ENCODE measurements at places on chromosomes 6 and 20.

DNA sequence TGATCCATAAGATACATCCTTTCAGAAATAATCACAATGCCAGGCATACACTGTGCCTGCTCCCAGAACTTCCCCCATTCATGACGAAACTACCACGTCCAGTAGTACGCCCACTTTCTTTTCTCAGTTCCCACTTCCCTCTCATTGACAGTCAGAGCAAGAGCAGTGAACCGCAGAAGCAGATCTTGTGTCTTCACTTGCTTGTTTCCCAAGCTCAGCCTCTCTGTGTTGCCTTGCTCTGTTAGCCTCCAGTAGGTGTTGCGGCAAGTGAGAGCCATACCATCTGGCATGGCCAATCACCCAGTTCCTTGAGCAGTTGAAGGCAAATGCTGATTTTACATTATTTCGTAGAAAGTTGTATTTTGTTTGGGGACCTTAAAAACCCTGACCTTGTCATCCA, 11.7 kb downstream of the UST start:
- DNase-seq: no peak

- peak; percentile 59 for DNase-seq
These were observed 1233.0 kb upstream of the EYS start for GRCh38 chr6:66940003-66940402.

- DNase-seq: no peak
These were observed 124.7 kb downstream of the TMEM242 start for GRCh38 chr6:157198425-157199279.

DNA sequence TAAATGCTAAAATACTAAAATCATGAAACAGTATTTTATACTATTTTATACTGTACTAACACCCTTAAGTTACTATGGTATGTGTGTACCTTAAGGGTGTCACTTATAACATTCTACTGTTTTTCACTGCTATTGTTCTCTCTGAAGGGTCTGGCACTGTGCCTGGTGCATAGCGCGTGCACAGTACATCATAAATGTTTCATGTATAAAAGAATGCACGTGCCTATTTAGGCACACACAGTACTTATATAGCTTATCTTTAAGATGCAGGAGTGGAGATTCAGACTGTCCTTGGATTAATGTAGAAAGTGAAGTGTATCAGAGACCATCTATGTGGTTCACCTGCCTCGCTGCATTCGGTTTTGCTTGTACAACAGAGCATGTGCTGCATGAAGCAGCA, 64.0 kb upstream of the SGK1 start:
- DNase-seq: no peak

GRCh38 chr6:90369024-90369519, 72.4 kb upstream of the BACH2 start:
- no peak for DNase-seq

DNA sequence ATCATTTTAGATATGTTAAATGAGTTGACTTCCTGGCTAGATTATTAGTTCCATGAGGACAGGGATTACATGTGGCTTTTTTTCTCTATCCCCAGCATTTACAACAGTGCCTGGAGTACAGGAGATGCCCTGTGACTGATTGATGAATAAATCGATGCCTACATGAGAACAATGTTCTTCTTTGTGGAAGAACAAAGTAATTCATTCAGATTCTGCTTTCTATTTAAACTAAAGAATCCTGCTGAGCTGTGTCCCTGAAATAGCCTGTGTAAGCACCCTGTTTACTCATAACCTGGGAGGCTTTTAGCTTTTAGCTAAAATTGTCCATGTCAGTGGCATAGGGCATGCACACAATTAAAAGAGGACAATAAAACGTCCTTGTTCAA, 125.1 kb upstream of the BTBD3 start:
- DNase-seq: no peak

DNA sequence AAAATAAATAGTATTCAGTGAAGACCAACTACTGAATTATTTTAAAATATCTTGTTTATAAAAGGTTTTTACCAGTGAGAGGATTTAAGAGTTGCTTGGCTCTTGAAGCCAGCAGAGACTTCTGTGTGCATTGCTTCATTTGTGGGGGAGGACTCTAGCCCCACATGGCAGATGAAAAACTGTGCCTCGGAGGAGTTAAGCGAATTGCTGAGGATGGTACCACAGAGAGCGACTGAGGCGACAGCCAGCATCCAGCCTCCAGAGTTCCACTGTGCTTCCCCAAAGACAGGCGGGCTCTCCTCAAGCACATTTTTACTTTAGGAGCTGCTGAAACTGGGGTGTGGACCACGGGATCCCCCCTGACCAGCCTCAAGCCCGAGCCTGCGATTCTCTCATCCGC, 80.7 kb downstream of the THBS2 start:
- DNase-seq: no peak

GRCh38 chr6:25481267-25481666, 170.7 kb upstream of the SCGN start:
- DNase-seq: peak; percentile 81

- DNase-seq: no peak
These were observed 152.2 kb downstream of the MAFB start for GRCh38 chr20:40536808-40537207.

DNA sequence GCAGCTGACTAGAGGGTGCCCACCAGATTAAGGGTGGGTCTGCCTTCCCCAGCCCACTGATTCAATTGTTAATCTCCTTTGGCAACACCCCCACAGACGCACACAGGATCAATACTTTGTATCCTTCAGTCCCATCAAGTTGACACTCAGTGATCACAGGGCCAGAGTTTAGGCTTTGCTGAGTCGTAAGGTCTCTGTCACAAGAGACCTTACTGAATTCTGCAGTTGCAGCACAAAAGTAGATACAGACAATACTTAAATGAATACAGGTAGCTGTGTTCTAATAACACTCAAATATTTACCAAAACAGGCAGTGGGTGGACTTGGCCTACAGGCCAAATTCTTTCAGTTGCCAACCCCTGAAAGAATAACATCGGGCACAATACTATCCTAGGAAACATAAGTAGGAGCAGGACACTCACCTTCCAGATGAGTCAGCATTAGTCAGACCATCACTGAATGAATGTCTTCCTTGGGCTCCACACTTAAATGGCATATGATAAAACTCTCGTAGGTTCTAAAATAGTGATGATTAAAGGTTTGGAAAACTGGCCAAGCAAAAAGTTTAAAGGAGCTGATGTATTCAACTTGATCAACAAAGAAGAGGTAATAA, 190.0 kb downstream of the UBE3D start:
- DNase-seq: no peak

- DNase-seq: peak; percentile 47
These were observed 16.5 kb downstream of the SNHG17 start for GRCh38 chr20:38418509-38419204.

DNA sequence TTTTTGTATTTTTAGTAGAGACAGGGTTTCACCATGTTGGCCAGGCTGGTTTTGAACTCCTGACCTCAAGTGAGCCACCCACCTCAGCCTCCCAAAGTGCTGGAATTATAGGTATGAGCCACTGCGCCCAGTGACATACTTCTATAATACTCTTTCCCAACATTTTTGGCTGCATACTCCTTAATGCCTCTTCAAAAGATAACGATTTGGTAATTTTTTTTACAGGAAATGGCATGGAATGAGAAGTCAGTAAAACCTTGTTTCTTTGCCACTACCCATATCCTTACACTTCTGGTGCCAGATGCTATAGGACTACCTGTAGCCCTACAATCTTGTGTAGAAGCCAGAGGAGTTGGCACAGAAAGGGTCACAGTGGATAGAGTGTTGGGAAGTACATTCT, 41.4 kb upstream of the SGK1 start:
- DNase-seq: no peak

DNA sequence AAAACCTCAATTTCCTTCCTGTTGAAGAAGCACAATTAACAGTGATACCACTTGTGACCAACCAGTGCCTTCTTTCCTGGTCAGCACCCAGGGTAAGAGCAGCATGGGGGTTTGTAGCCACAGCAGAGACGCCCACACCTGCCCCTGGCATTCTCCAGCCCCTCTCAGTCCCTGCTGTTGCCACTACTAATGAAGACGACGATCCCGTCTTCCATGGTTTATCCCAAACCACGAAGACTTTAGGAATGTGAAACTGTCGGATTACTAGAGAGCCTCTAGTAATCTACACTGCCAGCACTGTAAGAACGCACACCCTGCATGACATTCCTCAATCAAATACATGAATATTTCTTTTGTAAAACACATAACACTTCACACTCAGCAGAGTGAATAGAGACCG, 60.0 kb downstream of the GINS1 start:
- no peak for DNase-seq

GRCh38 chr6:71258078-71258866, 30.3 kb upstream of the OGFRL1 start:
- no peak for DNase-seq

- no peak for DNase-seq
These were observed 580.4 kb upstream of the PTCHD4 start for GRCh38 chr6:48691420-48691819.

GRCh38 chr6:2855061-2855519, 13.4 kb upstream of the SERPINB1 start:
- no peak for DNase-seq

DNA sequence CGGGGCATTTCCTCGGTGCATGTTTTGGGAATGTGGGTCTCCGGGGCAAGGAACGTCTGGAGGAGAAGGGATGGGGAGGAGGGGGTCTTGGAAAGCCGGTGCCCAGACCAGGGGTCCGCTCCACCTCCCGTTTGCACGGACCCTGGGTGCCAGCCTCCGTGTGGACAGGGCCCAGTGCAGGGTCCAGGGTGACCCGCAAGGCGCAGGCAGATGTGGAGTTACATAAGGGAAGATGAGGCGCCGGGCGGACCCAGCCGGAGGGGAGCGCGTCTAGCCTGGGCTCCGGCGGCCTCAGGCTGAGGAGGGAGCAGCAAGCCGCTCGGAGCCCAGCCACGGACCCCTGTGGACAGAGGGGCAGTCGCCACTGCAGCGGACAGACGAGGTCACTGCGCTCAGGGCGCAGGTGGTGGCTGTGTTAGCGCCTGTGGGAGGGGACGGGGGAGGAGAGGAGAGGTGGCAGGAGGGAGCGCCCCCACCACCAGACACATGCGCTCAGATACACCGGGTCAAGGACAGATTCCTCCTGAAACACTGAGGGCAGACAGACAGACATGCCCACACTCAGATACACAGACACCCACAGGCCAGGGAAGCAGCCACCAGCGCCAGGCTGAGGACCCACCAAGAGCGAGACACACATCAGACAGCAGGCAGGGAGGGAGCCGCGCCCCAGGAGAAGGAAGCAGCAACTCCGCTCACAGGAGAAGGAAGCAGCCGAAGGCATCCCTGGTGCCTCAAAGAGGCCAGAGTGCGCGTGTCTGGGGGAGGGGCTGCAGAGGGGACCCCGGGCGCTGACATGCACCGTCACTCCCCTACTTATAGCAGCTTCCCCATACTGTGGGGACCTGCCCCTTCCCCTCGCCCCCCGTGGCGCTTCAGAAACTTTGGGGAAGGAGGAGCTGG, 839 bp upstream of the HRH3 start:
- peak; percentile 35 for DNase-seq

DNA sequence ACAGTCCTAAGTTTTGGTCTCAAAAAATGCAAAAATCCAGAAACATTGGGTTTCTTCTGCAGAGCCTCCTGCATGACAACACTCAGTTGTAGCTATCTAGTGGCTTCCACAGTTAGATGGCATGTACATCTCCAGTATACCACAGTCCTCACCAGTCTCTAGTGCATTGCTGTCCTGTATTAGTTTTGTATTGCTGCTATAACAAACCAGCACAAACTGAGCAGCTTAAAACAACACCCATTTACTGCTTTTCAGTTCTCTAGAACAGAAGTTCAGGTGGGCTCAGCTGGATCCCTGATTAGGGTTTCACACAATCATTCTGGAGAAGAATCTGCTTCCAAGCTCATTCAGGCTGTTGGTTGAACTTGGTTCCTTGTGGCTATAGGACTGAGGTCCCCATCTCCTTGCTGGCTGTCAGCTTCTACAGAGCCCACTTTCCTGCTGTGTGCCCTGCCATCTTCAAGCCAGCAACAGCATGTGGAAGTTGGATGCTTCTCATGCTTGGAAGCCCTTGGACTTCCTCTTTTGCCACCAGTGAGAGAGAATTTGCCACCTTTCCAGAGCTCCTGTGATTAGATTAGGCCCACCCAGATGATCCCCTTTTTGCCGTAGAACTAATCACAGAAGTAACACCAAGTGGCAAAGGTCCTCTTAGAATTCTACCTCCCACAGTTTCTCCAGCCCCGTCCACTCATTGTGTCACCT, 48.9 kb upstream of the TBC1D7 start:
- no peak for DNase-seq

DNA sequence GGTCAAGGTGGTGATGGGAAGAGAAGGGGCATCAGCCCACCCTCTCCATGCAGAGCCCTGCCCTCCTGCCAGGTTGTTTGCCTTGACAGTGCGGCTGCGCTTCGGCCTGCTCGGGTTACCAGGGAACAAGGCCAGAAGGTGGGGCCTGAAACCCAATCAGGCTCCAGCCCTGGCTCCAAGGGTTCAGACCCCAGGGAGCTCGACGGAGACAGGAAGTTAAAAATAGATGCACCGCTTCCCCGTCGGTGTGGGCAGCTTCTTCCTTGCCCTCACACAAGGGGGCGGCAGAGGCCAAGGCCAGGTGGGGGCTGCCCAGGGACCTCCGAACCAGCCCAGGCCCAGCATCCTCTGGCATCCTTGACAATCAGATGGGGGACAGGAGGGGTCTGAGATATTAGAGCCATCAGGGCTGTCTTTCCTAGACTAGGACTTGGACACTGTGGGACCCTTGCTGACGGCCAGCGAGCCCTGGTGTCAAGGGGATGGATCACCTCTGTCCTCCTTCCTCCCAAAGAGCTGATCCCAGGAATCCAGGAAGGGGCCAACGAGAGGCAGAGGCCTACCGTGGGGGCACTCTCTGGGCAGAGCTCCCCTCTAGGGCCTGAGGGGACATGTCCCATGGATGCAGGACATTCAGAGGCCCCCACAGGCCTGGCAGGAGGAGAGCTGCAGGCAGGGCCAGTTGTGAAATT, 65.2 kb downstream of the RIPOR3 start:
- DNase-seq: peak; percentile 91

DNA sequence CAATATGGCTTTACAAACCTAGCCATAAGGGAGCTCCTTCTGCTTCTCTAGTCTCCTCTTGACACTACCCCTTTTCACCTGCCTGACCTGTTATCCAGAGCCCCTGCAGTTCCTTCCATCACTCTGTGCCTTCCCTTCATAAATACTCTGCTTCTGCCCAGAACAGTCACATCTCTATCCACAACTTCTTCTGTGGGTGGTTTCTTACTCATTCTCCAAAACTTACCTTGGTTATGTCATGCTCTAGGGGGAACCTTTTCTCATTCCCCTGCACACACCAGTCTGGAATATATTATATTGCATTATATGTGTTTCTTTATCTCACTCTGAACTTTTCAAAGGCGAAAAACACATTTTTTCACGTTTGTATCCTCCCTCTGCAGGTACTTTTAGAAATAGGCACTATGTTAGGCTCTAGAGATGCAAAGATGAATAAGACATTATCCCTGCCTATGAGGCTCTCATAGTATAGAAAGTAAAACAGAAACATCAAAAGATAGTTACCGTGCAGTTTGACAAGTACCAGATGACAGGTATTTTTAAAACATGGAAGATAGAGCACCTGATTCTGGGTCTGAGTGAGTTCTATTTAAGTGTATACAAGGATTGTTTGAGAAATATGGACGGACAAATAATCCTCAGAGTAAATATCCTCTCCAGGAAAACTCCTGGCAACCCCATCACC, 51.5 kb downstream of the AIG1 start:
- DNase-seq: no peak

GRCh38 chr20:3283222-3283820, 44.3 kb upstream of the SLC4A11 start:
- no peak for DNase-seq

GRCh38 chr6:30818391-30818841, 65.9 kb upstream of the DDR1 start:
- no peak for DNase-seq

Measured in NCI-H82 (cell line).